ENCODE measurements at places on chromosomes 2 and 18.

DNA sequence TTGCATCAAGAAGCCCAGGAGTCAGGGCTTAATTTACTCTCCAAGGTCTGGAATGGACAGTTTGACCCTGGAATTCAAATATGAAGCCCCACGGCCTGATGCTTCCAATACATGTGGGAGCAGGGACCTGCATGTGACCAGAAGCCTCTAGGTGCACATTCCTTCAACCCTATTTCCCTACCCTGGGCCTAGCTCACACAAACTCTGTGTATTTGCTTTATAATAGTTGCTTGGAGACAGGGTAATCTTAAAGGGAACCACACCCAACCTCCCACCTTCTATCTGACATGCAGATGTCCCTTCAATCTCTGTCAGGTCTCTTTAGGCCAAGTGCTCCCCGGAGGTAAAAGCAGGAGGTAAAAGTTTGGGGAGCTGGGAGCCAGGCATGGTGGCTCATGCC, 55.4 kb upstream of the PPP1CB start:
- no peak for DNase-seq

DNA sequence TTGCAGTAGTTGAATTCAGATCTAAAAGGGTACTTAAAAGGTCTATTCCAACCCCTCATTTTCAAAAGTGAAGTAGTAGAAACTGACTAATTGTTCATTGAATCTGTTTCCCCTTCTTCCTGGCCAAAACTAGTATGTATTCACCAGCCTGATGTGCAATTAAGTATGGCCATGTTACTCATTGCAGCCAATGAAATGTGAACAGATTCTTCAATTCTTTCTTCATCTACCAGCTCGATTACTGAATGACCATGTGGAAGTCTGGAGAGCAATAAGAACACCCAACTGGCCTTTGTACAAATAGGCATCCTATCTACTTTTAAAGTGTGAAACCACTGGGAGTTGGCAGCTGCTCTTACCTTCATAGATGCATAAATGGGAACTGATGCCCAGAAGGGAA, 449.0 kb upstream of the ID2 start:
- no peak for DNase-seq

DNA sequence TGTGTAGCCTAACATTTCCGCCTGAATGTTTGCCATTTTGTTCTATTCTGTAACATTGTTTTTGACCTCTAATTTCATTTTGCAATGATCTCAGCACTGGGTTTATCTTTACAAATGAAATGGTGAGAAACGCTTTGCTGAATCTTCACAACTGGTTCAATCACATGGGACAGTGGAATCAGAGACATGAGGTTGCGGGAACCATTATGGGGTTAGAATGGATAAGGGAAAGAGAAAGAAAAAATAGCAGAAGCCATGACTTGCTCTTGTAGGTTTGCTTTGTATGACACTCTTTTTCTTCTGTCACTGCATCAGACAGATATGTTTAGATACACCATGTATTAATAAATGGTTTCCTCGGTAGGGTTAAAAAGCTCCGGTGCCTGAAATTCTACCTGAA, 114.3 kb upstream of the PELI1 start:
- no peak for DNase-seq

GRCh38 chr2:161068670-161069069, 91.6 kb upstream of the TANK start:
- peak; percentile 28 for DNase-seq

GRCh38 chr2:85012855-85013254, 41.9 kb downstream of the KCMF1 start:
- DNase-seq, result peak; percentile 46

- peak; percentile 1 for DNase-seq
These were observed 948.7 kb downstream of the TSN start for GRCh38 chr2:122704109-122704563.

DNA sequence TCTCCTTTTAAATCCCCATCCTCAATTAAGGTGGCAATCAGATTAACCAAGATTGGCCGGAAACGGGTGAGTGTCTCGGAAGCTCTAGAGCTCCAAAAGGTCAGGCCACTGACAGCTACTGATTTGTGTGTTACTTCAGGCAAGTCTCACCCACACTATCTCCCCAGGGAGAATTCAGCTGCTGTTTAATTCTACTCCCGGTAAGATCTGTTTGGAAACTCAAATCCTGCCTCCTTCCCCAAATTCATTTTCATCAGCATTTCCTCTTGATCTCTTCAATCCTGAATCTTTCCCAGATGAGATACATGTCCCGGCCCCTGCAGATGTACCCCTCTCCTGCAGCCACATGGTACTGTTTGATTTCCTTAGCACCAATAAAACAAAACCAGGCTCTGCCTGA, 34.9 kb downstream of the EFR3B start:
- no peak for DNase-seq

- DNase-seq, result no peak
These were observed 205.8 kb downstream of the LDLRAD4 start for GRCh38 chr18:13424363-13424762.

GRCh38 chr18:54812885-54813284, 15.4 kb upstream of the RAB27B start:
- DNase-seq, result peak; percentile 90

- DNase-seq, result no peak
These were observed 113.1 kb downstream of the SPP2 start for GRCh38 chr2:234163510-234164045.

DNA sequence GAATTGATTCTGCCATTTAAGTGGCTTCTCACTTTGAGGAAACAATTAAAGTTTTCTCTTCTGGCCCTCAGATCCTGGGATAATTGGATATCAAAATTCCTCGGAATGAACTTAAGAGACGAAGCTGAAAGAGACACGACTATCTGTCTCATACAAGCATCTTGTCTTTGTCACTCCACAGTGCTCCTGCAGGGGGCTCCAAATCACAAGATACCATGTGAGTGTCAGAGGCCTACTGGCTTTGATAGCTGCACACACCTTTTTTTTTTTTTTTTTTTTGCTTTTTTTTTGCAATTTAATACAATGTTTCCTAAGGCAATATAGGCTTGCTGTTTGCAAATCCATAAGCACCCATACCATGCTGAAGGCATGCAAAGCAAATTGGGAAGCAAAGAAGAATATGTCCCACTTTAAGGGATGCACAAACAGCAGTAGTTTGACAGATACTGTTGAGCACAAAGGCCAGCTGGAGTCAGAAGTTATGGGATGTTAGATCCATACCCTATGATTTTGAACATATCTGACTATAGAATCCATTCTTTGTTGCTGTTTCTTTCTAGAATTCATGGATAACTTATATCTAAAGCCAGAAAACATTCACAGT, 109.0 kb upstream of the CBLN2 start:
- DNase-seq, result peak; percentile 61

GRCh38 chr2:239057533-239057932, 209.6 kb downstream of the TWIST2 start:
- DNase-seq, result no peak

DNA sequence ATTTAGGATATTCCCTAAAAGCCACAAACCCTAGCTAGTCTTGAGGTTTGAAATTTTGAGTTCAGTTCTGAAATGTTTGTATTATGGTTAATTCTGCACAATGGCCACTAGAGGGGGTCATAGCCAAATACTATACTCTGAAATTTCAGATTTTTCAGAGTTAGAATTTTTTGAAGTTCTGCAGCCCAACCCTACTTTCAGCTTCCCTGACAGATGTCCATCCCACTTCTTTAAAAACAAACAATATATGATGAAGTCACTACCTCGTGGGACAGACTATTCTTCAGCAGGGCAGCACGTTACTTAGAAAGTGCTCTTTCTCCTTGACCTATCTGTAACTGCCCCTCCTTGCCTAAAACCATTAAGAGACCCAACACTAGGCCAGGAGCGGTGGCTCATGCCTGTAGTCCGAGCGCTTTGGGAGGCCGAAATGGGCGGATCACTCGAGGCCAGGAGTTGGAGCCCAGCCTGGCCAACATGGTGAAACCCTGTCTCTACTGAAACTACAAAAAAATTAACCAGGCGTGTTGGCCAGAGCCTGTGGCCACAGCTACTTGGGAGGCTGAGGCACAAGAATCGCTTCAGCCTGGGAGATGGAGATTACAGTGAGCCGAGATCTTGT, 48.2 kb upstream of the PAPOLG start:
- DNase-seq, result peak; percentile 62

GRCh38 chr2:223501641-223502040, 100.5 kb downstream of the SCG2 start:
- DNase-seq, result no peak

DNA sequence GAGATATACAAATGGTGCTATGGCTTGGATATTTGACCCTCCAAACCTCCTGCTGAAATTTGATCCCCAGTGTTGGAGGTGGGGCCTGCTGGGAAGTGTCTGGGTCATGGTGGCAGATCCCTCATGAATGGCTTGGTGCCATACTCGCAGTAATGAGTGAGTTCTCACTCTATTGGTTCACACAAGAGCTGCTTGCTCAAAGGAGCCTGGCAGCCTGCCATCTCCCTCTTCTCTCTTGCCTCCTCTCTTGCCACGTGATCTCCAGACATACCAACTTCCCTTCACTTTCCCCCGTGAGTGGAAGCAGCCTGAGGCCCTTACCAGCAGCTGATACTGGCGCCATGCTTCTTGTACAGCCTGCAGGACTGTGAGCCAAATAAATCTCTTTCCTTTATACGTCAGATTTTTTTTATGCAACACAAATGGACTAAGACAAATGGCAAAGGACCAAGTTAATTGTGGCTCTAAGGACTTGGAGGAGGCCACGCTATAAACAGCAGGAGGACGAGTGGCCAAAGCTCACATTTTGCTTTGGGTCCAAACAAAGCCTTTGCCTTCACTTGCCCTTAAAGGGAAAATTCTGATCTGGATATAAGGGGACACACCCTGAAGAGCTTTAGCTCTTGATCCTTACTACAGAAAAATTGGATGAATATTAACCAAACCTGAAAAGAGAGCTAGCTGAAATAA, 214.7 kb downstream of the SS18 start:
- no peak for DNase-seq

GRCh38 chr18:47067648-47068047, 32.2 kb upstream of the ELOA2 start:
- DNase-seq, result no peak

- no peak for DNase-seq
These were observed 23.1 kb downstream of the DGUOK start for GRCh38 chr2:73949802-73950201.

DNA sequence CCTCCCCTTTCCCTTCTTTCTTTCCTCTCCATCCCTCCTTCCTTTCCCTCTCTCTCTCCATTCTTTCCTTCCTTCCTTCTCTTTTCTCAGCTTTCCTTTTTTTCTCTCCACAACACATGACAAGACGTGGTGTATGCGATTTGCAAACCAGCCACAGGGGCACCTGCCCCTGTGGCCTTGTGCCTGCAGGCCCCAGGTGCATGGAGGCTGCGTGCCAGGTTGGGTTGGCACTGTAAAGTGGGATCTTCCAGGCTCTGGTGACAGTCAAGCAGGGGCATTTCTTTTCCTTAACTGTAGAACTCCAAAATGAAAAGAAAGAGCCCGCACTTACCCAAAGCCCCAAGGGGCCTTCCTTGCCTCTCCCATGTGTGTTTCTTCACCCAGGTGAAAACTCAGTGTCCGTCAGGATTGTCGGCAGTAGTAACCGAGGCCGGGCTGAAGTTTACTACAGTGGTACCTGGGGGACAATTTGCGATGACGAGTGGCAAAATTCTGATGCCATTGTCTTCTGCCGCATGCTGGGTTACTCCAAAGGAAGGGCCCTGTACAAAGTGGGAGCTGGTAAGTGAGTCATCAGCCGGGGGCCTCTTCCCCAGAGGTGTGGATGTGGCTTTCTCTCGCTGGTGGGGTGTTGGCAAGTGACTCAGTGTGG, 50.9 kb downstream of the MARCO start:
- peak; percentile 31 for DNase-seq

- DNase-seq, result no peak
These were observed 200.3 kb downstream of the CMPK2 start for GRCh38 chr2:6665093-6666045.
